ENCODE measurements at places on chromosomes 6 and 20.

GRCh38 chr20:1225263-1225782 lies 521 bp upstream of the RAD21L1 start:
- H3K4me3 ChIP-seq, result peak overlapping the region; percentile 44

DNA sequence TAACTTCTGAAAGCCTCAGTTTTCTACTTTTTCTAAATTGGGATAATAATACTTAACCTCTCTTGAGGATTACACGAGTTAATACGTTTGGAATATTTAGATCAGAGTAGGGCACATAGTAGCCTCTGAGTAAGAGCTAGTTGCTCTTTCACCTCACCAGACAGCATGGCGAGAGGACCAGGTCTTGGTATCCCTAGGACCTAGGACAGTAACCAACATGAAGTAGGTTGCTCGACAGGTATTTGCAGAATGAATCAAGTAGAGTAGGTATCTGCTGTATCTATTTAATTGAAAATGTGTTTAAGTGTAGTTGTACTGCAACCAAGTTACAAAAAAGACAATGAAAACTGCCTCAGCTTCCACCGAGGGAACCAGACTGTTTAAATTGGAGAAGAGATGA lies 1.4 kb downstream of the CDC5L start:
- DNase-seq, result no peak
- H3K4me1 ChIP-seq, result peaks cover 8% of the 10 kb centered on the region
- H3K36me3 ChIP-seq, result peaks cover 35% of the 10 kb centered on the region
- peak overlapping the region; percentile 96 for H3K4me3 ChIP-seq

DNA sequence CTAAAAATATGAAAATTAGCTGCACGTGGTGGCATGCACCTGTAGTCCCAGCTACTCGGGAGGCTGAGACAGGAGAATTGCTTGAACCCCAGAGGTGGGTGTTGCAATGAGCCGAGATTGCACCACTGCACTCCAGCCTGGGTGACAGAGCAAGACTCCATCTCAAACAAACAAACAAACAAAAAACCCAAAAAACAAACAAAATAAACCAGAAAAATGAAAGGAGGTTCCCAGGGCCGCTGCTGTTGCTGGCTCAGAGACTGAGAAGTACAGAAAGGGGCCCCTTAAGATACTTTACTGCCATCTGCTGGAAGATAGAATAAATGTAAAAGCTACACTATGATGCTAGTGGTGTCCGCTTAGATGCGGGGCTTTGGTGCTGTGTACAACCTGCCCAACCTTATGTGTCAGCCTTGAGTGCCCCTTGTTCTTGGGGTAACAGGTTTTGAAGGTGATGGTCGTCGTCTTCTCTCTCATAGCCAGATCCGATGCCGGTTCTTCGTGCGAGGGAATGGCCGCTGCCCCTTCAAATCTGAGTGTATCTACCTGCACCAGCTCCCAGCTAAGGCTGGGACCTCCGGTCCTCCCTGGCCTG lies 2.8 kb upstream of the FANCE start:
- H3K27ac ChIP-seq, result no peak overlapping the region
- no peaks in the 10 kb centered on the region for H3K36me3 ChIP-seq
- DNase-seq, result peak; percentile 80
- no peak overlapping the region for H3K4me3 ChIP-seq

- H3K36me3 ChIP-seq, result no peaks in the 10 kb centered on the region
- H3K4me1 ChIP-seq, result no peaks in the 10 kb centered on the region
- H3K27me3 ChIP-seq, result no peaks in the 10 kb centered on the region
- no peak for DNase-seq
- H3K4me3 ChIP-seq, result no peak overlapping the region
- no peak overlapping the region for H3K27ac ChIP-seq
These were observed 21.1 kb downstream of the SUMO4 start for GRCh38 chr6:149421132-149421531.

DNA sequence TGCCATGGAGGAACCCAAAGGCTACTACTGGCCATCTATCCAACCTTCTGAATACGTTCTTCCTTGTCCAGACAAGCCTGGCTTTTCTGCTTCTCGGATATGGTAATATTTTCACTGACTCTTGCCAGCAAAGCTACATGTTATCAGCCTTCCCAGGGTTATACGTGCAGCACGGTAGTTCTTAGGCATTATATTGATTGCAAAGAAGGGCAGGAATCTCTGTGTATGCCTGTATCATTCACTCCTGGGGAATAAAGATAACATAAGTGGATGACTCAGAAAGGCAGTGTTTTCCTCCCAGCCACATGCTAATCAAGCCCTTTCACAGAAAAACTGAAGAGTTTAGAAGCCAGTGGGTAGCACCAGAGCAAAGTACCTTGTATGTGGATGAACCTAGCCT lies 98.7 kb downstream of the ADGRG6 start:
- H3K4me1 ChIP-seq, result peaks cover 10% of the 10 kb centered on the region
- no peak overlapping the region for H3K4me3 ChIP-seq
- no peak overlapping the region for H3K27ac ChIP-seq
- DNase-seq, result no peak
- no peaks in the 10 kb centered on the region for H3K36me3 ChIP-seq
- no peaks in the 10 kb centered on the region for H3K27me3 ChIP-seq

DNA sequence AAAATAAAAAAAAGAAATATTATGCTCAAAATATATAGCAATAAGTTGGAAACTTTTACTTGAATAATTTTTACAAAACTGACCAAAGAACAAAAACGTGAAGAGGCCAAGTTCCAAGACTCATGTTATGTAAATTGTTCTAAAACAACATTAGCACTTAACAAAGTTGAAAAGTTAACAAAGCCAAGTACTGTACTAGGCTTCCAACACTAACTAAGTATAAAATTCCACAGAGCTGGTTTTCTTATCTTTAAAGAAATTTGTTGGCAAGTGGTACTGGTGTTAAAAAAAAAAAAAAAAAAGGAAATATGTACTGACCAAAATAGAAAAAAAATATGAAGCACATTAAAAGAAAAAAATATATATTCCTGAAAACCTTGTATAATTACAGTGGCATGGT lies 127.8 kb downstream of the SLC16A10 start:
- DNase-seq, result no peak
- H3K27ac ChIP-seq, result no peak overlapping the region
- H3K27me3 ChIP-seq, result no peaks in the 10 kb centered on the region
- H3K4me1 ChIP-seq, result no peaks in the 10 kb centered on the region
- no peak overlapping the region for H3K4me3 ChIP-seq

DNA sequence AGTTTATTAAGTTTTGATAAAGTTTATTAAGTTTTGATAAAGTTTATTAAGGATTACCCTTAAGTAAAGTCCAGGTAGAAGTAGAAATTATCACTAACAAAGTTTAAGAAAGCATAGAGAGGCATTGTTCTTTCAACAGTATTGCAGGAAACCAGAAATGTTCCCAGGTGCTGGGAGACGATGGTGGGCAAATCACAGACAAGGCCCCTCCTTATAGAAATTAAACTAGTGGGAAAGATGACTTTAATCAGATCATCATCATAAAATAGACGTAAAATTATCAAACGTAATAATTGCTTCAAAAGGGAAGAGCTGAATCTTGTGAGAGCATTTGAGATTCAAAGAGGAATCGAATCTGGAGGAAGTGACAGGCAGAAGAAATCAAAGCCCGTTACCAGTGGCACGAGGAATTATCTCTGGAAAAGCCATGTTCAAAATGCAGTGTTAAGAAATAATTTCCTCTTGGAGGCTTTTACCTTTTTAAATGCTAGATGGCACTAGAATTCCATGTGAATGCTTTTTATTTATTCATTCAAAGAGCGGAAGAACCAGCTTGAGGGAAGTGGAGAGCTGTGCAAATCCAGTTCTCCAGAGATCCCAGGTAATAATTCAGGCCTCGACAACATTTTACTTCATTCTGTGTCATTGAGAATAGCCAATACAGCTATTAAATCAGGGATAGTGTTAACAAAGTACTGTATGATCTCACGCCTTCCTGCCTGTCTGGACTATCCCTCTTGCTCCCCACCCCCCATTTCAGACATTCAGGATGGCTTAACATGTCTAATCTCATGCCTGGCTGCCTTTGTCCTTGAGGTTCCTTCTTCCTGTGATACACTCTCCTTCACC lies 1.0 kb upstream of the APMAP start:
- H3K27ac ChIP-seq, result peak overlapping the region; percentile 56
- peaks cover 20% of the 10 kb centered on the region for H3K4me1 ChIP-seq
- H3K36me3 ChIP-seq, result no peaks in the 10 kb centered on the region
- peak overlapping the region; percentile 80 for H3K4me3 ChIP-seq
- DNase-seq, result peak; percentile 62

GRCh38 chr6:65113581-65113980 lies 593.4 kb downstream of the EYS start:
- no peak overlapping the region for H3K27ac ChIP-seq
- no peaks in the 10 kb centered on the region for H3K27me3 ChIP-seq
- H3K4me1 ChIP-seq, result no peaks in the 10 kb centered on the region
- H3K36me3 ChIP-seq, result no peaks in the 10 kb centered on the region
- no peak for DNase-seq
- H3K4me3 ChIP-seq, result no peak overlapping the region

DNA sequence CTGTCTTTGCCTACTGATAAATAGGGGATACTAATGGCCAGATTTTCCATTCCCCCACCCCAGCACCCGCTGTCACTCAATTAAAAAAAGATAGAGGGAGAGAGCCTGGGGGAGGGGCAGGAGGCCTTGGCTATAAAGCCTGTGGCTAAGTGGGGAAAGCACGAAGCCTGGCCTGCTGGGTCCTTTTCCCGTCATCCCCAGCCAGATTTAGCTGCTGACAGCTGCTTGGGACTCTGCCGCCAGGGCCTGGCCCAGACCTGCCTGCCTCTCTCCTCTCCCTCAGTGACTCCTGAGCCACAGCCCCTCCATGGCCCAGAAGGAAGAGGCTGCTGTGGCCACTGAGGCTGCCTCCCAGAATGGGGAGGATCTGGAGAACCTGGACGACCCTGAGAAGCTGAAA lies at the start of gene APOBEC2:
Gene APOBEC2, plus strand, starts transcription at position 162 of the 400 bp plus-strand sequence. Its CDS starts 146 bp downstream, at position 308.
- peaks cover 64% of the 10 kb centered on the region for H3K4me1 ChIP-seq
- no peaks in the 10 kb centered on the region for H3K36me3 ChIP-seq
- no peaks in the 10 kb centered on the region for H3K27me3 ChIP-seq
- peak; percentile 87 for DNase-seq
- H3K27ac ChIP-seq, result peak within 1 kb of the TSS; percentile 47

DNA sequence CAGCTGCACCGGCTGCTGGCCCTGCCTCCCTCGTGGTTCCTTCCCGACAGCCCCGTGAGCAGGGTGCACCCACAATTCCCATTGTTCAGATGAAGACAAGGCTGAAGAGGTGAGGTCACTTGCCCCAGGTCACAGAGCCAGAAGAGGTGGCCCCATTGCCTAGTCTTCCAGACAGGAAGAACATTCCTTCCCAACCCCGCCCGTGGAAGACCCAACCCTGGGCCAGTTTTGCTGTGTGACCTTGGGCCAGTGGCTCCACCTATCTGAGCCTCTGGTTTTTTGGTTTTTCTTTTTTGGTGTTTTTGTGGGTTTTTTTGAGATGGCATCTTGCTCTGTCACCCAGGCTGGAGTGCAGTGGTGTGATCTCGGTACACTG lies 61.7 kb downstream of the RIPOR3 start:
- no peak overlapping the region for H3K27ac ChIP-seq
- no peak for DNase-seq
- H3K27me3 ChIP-seq, result peaks cover 27% of the 10 kb centered on the region
- no peak overlapping the region for H3K4me3 ChIP-seq
- H3K4me1 ChIP-seq, result peaks cover 19% of the 10 kb centered on the region

- H3K27me3 ChIP-seq, result no peaks in the 10 kb centered on the region
- no peaks in the 10 kb centered on the region for H3K36me3 ChIP-seq
- H3K27ac ChIP-seq, result no peak overlapping the region
- DNase-seq, result no peak
- H3K4me3 ChIP-seq, result no peak overlapping the region
- H3K4me1 ChIP-seq, result no peaks in the 10 kb centered on the region
These were observed 40.0 kb downstream of the SLC22A1 start for GRCh38 chr6:160161647-160161986.

GRCh38 chr20:41100001-41100480 lies 37.3 kb upstream of the PLCG1 start:
- H3K36me3 ChIP-seq, result peaks cover 99% of the 10 kb centered on the region

GRCh38 chr6:147547369-147547902 lies 38.9 kb downstream of the SAMD5 start:
- peaks cover 10% of the 10 kb centered on the region for H3K36me3 ChIP-seq
- peaks cover 13% of the 10 kb centered on the region for H3K4me1 ChIP-seq
- H3K4me3 ChIP-seq, result no peak overlapping the region
- DNase-seq, result no peak
- H3K27ac ChIP-seq, result no peak overlapping the region

GRCh38 chr20:58260006-58260405 lies 31.6 kb upstream of the ANKRD60 start:
- H3K36me3 ChIP-seq, result peaks cover 6% of the 10 kb centered on the region
- no peaks in the 10 kb centered on the region for H3K27me3 ChIP-seq
- H3K4me3 ChIP-seq, result no peak overlapping the region
- H3K27ac ChIP-seq, result no peak overlapping the region
- no peak for DNase-seq

- H3K27me3 ChIP-seq, result peaks cover 75% of the 10 kb centered on the region
- no peaks in the 10 kb centered on the region for H3K4me1 ChIP-seq
- no peak for DNase-seq
- H3K36me3 ChIP-seq, result no peaks in the 10 kb centered on the region
These were observed 3.8 kb upstream of the CHRNA4 start for GRCh38 chr20:63364801-63365585.

DNA sequence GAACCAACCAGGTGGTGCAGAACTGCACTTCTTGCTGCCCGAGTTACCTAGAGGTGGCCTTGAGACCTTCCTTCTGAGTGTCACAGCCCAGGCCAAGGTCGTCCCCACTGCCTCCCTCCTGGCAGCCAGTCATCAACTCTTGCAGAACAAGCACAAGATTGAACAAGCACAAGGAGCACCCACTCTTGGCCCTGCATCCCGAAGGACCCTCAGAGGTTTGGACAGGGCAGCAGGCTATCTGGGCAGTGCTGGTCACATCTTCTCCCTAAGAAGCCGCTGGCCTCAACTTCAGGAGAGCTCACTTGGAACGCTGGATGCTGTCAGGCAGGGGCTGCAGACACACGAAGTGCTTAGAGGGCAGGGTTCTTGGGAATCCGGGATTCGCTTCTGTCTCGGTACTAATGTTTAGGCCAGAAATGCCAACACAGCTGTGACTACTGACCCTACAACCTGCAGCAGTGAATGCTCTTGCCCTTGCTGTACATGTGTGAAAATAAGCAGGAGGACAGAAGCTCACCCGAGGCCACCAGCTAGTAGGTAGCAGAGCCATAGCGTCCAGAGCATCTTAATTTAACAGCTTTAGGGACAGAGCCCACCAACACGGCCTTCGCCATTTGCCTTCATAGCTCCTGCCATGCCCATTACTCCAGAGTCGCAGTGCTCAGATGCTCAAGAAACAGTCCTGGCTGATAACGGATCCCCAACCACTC lies 4.0 kb upstream of the ACSS1 start:
- no peaks in the 10 kb centered on the region for H3K27me3 ChIP-seq
- no peak for DNase-seq
- no peak overlapping the region for H3K27ac ChIP-seq

GRCh38 chr6:50815436-50816114 lies 3.1 kb upstream of the TFAP2B start:
- peak overlapping the region; percentile 95 for H3K27ac ChIP-seq
- H3K36me3 ChIP-seq, result no peaks in the 10 kb centered on the region
- DNase-seq, result peak; percentile 44
- H3K4me1 ChIP-seq, result no peaks in the 10 kb centered on the region
- H3K4me3 ChIP-seq, result peak overlapping the region; percentile 64

- no peaks in the 10 kb centered on the region for H3K4me1 ChIP-seq
- no peak for DNase-seq
- no peak overlapping the region for H3K27ac ChIP-seq
These were observed 280.2 kb downstream of the ADGB start for GRCh38 chr6:146878952-146879340.

Data from SJCRH30 (cell line).